NCI-H187 (cell line): ENCODE measurements at places on chromosomes 13 and 19.

- peak; percentile 65 for DNase-seq
Observed at GRCh38 chr19:58228585-58229254, at the start of gene ZNF544. Gene ZNF544 (plus strand): TSS chr19:58228914. CDS start chr19:58244024, 15,110 bp downstream.

GRCh38 chr13:36074659-36075058, 56.5 kb downstream of the DCLK1 start:
- DNase-seq: no peak

- no peak for DNase-seq
Observed at GRCh38 chr19:46717716-46718143, 816 bp upstream of the PRKD2 start.

- no peak for DNase-seq
Observed at GRCh38 chr19:18397242-18398202, at the start of gene LRRC25. Gene LRRC25 (minus strand): TSS chr19:18397622. CDS start chr19:18396963, 659 bp downstream.

GRCh38 chr13:103324641-103325040, 258.4 kb upstream of the SLC10A2 start:
- no peak for DNase-seq

GRCh38 chr19:54424660-54425381, 9.6 kb downstream of the TTYH1 start:
- no peak for DNase-seq

DNA sequence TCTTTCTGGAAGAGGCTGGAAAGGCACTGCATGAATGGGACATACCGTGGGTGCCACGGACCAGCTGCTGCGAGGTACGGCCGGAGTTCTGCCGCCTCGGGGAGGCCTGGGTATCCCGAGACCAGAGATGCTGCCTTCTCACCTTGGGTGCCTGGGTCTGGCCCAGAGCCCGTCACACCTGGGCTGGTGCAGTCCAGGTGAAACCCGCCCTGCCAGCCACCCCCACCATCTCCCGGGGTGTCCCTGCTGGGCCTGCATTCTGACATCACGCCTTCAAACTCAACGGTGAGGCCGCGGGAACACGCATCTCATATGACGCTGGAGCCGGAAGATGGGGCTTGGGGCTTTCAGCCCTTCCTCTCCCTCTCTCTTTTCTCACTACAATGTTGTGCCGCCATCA, 98.0 kb downstream of the GADD45B start:
- no peak for DNase-seq

DNA sequence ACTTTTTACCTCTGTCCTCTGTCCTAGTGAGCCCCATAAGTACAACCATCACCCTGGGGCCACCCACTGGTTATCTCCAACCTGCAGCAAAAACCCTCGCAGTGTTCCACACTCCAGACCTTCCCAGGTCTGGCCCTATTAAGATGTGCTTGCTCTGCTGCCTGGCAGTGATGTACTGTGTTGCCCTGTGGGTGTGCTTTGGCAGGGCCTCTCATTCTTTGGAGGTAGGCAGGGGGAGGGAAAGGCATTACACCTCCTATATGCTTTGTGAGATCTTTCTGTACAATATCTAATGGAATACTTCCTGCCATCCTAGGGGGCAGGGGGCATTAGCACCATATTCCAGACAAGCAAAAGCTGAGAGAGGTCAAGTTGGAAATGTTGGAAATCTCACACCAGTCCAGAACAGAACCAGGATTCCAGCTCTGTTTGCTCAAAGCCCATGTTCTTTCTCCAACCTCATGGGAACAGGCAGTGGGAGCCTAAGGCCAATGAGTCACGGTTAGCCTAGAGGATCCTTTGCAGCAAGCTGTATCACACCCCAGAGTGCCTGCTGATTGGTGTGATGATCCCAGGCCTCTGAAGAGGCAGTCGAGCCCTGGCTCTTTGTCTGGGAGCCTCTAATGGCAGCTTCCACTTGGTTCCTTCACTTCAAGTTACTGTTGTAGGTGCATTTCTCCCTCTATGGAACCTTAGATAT, 59.7 kb upstream of the UBL3 start:
- DNase-seq: no peak

- no peak for DNase-seq
Observed at GRCh38 chr13:110923086-110923485, 8.2 kb upstream of the ANKRD10 start.

- DNase-seq: no peak
Observed at GRCh38 chr19:10719466-10719961, 1.6 kb downstream of the DNM2 start.

GRCh38 chr19:41548954-41549688, 26.8 kb upstream of the CEACAM21 start:
- no peak for DNase-seq

DNA sequence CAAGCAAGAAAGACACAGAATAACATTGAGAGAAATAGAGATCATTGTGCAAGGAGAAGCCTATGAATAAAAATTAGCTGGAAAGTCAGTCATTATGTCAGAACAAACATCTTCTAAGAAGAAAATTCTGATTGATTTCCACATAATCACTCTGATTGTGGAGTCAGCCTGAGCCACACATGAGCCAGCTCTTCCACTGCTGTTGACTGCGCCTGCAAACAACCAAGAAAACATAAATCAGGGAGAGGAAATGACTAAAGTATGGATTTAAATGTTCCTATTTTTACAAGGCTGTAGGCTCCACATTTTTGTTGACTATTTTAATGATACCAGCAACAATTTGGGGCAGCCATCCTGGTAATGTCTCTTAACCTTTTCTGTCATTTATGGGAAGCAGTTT, 962.3 kb downstream of the EFNB2 start:
- DNase-seq: no peak

DNA sequence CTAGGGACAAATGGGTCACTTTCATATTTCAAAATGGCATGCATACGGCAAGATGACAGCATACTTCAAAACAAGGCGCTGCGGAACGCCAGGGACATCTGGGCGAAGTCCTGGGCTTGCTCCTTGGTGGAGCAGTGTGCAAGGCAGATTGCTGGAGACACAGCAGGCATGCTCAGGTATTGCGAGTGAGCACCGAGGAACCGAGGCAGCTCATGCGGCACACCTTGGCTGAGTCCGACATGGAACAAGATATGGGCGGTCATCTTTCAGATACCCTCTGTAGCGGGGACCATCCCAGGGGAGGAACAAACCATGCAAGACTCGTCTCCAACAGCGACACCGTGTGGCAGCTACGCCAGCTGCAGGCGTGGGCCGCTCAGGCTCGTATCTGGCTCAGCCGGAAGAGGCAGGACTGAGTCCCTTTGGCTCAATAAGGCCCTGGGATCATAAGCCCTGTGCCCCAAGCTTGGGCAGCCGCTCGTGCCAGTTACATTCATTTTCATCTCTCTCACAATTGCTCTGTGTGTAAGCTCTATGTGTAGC, 112.4 kb downstream of the NUFIP1 start:
- no peak for DNase-seq

- no peak for DNase-seq
Observed at GRCh38 chr19:2180881-2181632, 17.3 kb downstream of the DOT1L start.

DNA sequence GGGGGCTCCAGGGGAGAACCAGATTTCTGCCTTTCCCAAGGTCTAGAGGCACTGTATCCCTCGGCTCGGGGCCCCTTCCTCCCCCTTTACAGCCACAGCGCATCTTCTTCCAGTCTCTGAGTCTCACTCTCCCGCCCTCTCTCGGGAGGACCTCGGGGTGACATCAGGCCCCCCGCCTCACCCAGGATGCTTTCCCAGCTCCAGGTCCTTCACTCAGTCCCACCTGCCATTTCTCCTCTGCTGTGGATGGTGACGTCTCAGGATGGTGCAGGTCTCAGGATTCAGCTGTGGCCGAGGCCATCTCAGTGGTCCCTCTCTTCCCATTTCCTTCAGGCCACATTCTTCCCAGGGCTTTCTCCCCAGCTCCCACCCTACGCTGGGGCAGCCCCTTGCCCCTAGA, 13.6 kb upstream of the KDM4B start:
- no peak for DNase-seq

DNA sequence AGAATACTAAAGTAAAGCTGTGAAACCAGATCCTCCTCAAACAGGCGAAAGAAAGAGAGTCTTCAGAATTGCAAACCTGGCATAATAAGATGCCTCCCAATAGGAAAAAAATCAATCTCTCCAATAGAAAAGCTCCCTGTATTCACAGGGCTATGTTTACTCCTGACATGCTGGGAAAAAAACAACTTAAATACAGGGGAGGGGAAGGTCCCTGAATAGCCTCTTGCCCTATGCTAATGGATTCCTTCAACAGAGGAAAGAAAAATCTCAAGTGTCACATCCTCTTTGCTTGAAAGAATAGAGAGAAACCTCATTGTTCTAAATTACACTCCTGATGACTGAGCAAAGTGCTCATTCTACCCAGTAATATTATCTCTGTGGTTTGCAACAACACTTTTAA, 1271.1 kb upstream of the PRR20A start:
- no peak for DNase-seq

- DNase-seq: no peak
Observed at GRCh38 chr13:77124423-77124822, 97.5 kb upstream of the FBXL3 start.

DNA sequence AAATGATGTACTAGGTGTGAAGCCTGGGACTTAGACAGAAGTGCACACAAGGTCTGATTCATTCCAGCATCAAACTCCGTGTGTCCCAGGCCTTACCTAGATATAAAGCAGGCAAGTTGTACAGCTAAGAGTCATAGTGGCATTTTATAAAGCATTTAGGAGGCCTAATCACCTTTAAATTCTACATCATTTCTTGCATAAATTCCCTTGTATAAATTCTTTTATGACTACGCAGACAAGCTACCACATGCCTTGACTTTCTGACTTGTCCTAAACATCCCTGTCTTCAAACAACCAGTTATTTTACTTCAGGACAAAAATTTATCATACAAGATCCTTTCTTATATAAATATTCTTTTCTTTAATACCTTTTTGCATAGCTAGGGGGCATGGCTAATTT, 22.5 kb downstream of the TMEM255B start:
- DNase-seq: no peak

DNA sequence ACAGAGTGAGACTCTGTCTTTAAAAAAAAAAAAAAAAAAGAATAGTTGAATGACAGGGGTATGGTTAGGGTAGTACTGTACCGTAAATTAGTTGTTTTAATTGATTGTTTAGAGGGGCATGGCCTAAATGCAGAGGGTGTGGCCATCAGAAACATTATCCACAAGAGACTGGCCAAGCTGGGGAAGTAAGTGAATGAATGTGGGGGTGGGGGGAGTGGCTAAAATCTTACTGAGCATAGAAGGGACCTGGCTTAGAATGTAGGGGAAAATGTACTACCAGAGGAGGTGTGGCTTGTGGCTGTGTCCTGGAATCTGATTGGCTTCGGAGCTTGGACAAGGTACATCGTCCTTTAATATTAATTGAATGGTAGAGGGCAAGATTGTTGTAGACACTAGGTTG, 3.8 kb downstream of the BCL2L12 start:
- DNase-seq: no peak

DNA sequence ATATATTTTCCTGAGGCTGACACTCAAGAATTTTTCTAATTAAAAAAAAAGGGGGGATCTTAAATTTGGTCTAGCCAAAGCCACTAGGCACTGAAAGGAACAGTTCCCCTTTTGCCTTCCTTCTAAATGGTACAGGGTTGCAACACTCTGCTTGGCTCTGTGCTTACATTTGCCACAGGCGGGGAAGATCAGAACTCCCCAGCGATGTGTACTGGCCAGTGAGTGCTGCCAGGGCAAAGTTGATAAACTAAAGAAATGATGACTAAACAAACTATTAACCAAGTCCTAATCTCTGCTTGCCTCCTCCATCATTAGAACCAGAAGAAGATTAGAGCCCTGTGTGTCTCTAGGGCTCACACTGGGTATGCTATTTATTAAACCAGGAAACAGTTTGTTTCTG, 75.3 kb upstream of the SCEL start:
- no peak for DNase-seq

- DNase-seq: no peak
Observed at GRCh38 chr13:73851104-73851503, 283.1 kb downstream of the KLF12 start.

DNA sequence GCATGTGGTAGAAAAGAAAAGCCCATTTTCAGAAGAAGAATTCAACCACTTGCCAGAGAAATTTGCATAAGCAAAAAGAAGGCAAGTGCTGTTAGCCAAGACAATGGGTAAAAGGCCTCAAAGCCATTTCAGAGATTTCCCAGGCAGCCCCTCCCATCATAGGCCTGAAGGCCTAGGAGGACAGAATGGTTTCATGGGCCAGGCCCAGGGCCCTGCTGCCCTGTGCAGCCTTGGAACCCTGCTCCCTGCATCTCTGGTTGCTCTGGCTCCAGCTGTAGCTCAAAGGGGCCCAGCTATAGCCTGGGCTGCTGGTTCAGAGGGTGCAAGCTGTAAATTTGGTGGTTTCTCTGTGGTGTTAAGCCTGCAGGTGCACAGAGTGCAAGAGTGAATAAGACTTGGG, 212.8 kb downstream of the EFNB2 start:
- DNase-seq: no peak

DNA sequence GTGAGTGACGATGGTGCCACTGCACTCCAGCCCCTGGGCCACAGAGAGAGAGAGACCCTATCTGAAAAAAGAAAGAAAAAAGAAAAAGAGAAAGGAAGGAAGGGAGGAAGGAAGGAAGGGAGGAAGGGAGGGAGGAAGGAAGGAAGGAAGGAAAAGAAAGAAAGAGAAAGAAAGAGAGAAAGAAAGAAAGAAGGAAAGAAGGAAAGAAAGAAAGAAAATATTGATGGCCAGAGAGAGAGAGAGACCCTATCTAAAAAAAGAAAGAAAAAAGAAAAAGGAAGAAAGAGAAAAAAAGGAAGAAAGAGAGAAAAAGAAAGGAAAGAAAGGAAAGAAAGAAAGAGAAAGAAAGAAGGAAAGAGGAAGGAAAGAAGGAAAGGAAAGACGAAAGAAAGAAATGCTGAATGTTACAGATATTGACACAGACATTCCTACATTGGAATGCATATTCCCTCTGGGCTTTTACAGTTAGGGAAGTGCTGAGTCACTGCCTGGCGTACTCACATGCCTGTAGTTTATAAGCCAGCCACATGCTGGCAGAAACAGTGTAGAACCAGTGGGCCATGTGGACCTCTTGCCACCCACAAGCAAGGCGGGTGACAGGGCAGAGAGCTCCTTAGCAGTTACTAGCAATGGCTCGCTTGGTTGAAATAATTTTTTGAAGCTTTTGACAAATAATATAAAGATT, 34.6 kb upstream of the SLC46A3 start:
- no peak for DNase-seq
